ENCODE measurements at places on chromosomes 12 and 14. TPM values are rescaled to one million over a fixed set of nuclear protein-coding genes. Genes with fewer than 3 reads are reported as not detected.
A peak's percentile ranks its signal among the peaks of the same experiment; 100 is the strongest.

DNA sequence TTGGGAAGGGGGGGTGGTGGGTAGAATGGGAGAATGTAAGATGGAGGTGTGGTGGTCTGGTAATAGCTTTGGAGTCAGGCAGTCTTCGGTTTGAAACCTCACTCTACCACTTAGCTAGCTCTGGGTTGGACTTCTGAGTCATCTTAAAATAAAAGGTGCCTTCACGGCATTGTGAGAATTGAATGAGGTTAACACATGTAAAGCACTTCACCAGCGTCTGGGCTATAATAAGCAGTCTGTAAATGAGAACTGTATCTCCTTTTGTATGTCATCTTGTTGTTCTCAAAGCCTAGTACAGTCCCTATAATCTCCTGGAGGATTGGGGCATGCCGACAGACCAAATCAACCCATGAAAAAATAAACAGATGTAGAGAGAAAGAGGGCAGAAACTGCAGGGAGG lies 11.2 kb downstream of the C2CD5 start:
- no peak for ATAC-seq

GRCh38 chr14:78005325-78005724 lies 164.8 kb upstream of the NRXN3 start:
- peak; percentile 98 for ATAC-seq

Gene SLC38A2
- total RNA-seq = 74.1 TPM

Gene ADAMTS20
- total RNA-seq = 4.8 TPM

DNA sequence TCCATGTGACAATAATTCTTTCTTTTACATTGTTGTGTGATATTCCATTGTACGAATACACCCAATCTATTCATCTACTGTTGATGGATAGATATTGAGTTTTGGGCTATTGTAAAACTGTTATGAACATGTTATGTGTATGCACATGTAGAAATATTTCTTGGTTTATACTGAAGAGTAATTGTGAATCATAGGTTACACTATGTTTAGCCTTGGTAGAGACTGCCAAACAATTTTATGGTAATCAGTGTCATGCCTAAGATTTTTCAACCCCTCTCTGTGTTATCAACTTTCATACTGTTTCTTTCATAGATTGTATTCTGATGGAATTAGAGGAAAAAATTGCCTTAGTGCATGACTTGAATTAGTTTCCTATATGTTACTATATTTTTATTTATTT lies 39.5 kb downstream of the FRMD6 start:
- ATAC-seq = no peak

- ATAC-seq = no peak
Observed at GRCh38 chr14:69904246-69904645, 25.0 kb downstream of the SMOC1 start.

- ATAC-seq = no peak
Observed at GRCh38 chr12:10252201-10252600, 39.5 kb downstream of the GABARAPL1 start.

Gene PIWIL1
- total RNA-seq = not detected

Gene ZC2HC1C
- 0.73 TPM for total RNA-seq

- no peak for ATAC-seq
Observed at GRCh38 chr12:12806784-12807516, 6.2 kb upstream of the DDX47 start.

Gene PTPRB
- 0.97 TPM for total RNA-seq

Gene ZNF891
- 3.4 TPM for total RNA-seq

GRCh38 chr14:21192875-21193535 lies 37.1 kb upstream of the OR5AU1 start:
- no peak for ATAC-seq

Gene AKAP6
- total RNA-seq = 66.8 TPM

GRCh38 chr12:51855586-51856428 lies 7.3 kb upstream of the FIGNL2 start:
- peak; percentile 45 for ATAC-seq

DNA sequence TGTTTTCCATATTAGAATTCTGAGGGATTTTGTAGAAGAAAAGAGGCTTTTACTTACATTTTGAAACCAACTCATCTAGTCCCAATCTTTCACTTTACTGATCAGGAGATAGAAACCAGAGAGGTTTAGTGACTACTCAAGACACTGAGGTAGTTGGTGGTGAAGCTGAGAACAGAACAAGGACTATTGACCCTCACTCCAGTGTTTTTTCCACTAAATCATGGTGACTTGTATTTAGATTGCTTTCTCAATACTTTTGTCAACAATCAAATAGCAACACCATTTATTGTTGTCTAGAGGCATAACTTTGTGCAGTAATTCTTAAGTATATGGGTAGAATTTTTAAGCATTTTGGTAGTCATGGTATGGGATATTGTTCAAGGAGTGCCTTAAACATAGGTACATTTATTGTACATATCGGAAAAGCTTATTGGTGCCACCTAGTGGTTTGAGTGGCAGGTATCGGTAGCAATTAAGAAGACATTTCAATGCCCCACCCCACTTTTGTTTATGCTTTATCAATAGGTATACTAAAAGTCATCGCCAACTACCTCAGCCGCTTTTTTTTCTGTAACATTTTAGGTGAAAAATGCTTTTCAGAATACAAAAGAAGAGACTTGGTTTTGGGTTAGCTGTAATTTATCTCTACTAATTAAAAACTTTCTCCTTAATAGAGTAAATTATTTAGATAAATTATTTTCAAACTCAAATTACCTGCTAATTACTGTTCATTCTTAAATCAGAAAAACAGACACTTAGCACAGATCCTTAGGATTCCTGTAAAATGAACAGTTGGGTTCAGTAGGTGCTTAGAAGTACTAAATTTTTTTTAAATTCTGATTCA lies 47.3 kb upstream of the PAWR start:
- no peak for ATAC-seq

Gene KLHL33
- total RNA-seq = 0.05 TPM

GRCh38 chr12:112184056-112184887 lies 58.9 kb downstream of the TRAFD1 start:
- no peak for ATAC-seq

DNA sequence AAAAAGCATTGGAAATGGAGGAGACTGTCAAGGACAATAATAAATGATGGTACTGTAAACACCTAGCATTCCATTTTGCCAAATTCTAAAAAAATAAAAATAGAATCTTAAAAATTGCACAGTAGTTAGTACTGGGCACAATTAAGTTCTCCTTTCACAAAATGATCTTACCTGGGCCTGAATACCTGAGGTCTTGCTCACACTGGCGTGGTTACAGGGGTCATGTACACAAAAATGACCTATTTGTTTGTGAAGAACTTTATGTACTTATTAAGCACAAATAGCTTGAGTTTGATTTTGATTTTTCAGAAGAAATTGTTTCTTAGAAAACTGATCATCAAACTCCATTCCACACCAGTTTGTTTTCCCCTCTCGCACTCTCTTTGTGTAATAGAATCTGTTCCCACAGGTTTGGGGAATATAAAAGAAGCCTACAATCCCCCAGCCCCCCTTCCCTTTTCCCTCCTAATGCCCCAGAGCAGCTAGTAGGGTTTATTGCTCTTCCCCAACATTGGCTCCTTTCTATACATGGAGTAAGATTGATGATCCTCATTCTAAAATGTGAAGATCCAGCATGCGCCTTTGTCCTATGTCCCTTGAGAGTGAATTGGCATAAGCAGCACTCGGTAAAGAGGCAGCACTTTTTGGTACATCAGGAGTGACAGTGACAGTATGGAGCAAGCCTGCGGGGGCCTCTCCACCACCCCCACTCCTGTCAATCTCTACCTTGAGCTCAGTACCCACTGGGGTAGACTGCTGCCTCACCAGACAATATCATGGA lies 204.3 kb downstream of the ASCL1 start:
- ATAC-seq = no peak

DNA sequence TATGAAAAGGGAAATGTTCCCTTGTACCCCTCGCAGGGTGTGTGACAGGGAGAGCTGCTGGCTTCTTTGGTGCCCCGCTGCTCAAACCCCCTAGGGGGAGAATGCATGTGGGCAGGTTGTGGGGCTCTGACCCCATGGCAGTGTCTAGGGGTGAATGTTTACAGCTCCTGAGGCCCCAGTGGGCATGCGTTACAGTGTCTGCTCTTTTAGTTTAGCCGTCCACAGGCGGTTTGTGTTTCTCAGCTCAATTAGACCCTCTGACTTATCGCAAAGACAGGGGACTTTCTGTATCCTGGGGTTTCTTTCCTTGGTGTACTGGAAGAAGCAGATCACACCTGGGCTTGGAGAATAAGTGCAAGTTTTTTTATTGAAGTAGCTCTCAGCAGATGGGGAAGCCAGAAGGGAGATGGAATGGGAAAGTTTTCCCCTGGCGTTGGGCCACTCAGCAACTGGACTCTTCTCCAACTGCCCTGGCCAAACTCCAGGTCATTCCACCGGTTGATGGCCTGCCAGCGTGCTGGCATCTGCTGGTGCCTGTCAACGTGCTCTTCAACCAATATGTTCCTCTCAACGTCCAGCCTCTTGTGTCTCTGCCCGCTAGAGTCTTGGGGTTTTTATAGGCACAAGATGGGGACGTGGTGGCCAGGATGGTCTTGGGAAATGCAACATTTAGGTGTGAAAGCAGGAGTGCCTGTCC lies 720.9 kb downstream of the FSCB start:
- no peak for ATAC-seq

- ATAC-seq = no peak
Observed at GRCh38 chr12:28955491-28955890, 193.6 kb upstream of the FAR2 start.

Gene MMP17
- total RNA-seq = 8.2 TPM

DNA sequence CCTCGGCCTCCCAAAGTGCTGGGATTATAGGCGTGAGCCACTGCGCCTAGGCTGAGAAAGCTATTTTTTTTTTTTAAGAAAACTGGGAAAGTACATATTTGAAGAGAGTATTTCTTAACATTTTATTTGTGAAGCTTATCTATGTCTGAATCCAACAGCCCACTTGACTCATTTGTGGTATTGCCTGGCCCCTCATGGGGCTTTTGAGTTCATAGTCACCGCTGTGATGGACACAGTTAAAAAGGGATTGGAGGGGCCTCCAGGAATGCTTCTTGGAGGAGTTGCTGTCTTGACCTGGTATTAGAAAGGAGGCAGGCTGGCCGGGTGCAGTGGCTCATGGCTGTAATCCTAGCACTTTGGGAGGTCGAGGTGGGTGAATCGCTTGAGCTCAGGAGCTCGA lies 26.5 kb downstream of the BCL7A start:
- no peak for ATAC-seq

GRCh38 chr12:88435334-88436076 lies 144.8 kb downstream of the KITLG start:
- peak; percentile 68 for ATAC-seq

Gene OR6C2
- not detected for total RNA-seq

DNA sequence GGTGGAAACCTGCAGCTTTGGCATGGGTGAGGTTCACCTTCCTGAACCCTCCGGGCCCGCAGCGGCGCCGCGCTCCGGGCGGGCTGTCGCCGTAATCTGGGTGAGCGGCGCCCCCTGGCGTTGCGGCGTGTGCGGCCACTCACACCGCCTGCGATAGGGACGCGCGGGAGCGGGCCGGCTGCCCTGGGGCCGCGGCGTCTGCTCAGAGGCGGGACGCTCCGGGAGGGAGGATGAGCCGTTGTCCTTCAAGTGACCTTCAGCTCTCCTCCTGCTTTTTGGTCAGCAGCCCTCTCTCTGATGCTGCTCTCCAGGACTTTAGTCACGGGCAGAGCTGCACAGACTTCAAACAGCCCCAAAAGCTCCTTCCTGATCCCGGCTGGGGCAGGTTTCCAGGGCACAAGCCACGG lies 211.7 kb upstream of the FKBP4 start:
- ATAC-seq = peak; percentile 94

GRCh38 chr12:132437943-132438700 lies 51.8 kb upstream of the FBRSL1 start:
- peak; percentile 49 for ATAC-seq

- ATAC-seq = no peak
Observed at GRCh38 chr12:127245009-127245408, 1022.0 kb upstream of the TMEM132C start.

DNA sequence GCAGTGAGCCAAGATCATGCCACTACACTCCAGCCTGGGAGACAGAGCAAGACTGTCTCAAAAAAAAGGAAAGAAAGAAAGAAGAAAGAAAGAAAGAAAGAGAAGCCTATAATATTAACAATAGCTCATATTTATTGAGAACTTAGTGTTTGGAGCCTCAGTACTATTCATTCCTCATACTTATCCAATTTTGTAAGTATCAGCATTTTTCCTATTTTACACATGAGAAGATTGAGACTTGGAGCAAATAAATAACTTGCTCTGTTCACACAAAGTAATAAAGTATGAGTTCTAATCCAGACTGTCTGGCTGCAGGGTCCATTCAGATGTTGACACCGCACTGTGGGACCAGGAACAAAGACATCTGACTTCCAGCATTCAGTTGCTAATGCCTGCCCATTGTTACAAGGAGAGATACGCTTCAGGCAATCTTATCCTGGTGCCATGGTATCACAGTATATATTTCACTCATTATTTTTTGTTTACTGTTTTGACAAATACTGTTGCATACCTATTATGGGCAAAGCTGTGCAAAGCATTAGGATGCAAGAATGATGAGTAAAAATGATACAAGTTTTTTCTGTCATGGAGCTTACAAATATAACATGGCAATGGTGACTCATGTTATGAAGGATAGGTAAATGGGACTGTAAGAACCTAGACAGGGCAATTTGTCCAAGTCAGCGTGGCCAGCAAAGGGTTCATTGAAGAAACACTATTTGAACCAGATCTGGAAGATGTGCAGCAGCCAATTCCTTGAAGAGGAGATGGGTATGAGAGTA lies 21.4 kb upstream of the TMTC2 start:
- ATAC-seq = no peak

GRCh38 chr12:56161690-56162351 lies 3.7 kb downstream of the MYL6 start:
- no peak for ATAC-seq

- no peak for ATAC-seq
Observed at GRCh38 chr12:124482567-124482893, 84.9 kb downstream of the NCOR2 start.

GRCh38 chr14:52856139-52856538 lies 64.7 kb upstream of the GNPNAT1 start:
- no peak for ATAC-seq

- ATAC-seq = no peak
Observed at GRCh38 chr12:100995201-100995600, 200.6 kb downstream of the ANO4 start.

DNA sequence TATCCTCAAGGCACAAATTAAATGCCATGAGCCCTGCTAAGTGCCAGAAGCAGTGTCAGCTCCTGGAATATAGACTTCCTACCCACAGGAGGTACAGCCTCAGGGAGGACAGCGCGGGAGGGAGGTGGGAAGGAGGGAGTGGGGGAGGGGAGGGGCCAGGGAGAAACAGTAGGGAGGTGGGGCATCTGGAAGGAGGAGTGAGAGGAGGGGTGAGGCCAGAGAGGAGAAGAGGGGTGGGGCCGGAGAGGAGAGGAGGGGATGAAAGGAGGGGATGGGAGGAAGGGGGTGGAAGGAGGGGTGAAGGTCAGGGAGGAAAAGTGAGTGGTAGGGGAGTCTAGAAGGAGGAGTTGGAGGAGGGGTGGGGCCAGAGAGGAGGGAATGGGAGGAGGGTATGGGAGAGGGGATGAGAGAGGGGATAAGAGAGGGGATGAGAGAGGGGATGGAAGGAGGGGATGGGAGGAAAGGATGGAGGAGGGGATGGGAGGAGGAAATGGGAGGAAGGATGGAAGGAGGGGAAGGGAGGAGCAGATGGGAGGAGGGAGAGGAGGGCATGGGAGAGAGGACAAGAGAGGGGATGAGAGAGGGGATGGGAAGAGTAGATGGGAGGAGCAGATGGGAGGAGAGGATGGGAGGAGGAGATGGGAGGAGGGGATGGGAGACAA lies 9.2 kb upstream of the CCDC197 start:
- ATAC-seq = no peak

Data from motor neuron (in vitro differentiated cells).